ENCODE measurements at places on chromosomes 6 and 20.

DNA sequence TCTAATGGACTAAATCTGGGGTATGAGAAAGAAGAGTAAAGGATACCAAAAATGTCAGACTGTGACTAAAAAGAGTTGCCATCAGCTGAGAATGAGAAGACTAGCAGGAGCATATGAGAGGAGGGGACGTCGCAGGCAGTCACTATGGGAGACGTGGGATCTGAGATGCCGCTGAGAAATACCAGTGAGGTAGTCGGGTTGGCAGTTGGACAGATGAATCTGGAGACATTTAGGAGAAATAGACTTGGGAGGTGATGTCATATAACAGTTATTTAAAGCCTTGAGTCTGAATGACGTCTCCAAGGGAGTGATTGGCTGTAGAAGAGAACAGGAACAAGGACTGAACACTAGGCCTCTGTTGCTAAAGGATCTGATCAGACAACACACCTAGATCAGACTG, 51.5 kb upstream of the TRIM26 start:
- DNase-seq: no peak

- DNase-seq: no peak
Measured at GRCh38 chr20:51008718-51009117, 14.2 kb downstream of the KCNG1 start.

DNA sequence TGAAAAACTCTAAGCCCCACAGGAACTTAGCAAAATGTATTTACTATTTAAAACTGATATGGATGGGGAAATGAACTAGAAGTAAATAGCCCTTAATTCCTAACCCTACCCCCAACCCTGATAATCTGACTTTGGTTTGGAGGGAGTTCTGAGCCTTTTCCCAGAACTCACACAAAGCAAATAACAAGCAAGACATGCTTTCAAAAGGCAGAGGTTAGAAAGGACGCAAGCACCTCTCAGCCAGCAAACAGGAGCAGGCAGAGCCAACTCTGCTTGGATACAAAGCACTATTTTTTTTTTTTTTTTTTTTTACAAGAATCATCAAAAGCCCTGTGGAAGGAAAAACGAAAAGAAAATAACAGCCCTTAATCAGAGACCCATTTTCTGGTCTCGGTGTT, 58.7 kb downstream of the SLC22A23 start:
- no peak for DNase-seq

DNA sequence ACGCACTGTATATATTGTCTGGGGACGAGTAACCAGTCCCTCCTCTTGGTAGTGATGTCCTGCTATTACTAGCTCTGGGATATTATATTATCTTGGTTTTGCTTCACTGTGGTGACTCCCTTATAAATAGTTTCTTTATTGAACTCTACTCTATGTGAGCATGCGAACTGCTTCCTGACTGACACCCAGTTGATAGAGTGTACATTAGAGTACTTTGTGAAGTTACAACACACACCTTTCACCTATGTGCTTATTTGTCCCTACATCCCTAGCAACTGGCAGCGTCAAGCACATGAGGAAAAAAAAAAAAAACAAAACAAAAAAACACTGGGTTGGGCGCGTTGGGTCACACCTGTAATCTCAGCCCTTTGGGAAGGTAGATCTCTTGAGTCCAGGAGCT, 67.3 kb upstream of the TENT5A start:
- DNase-seq: no peak

DNA sequence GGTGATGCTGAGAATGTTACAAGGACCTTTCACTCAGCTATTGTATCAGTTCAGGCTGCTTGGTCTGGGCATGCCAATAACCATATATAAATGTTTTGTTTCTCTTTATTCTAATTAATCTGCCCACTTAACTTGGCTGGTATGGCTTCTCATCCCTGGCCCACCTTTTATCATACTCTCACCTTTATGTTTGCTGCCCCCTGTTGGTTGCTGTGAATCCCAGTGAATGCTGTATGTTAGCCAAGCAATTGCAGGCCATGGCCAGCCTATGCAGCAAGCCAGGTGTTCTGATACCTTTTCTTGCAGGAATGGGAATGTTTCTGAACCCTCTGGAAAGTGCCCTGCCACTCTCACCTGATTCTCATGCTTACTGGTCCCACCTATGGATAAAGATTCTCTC, 54.6 kb downstream of the PCSK2 start:
- no peak for DNase-seq

DNA sequence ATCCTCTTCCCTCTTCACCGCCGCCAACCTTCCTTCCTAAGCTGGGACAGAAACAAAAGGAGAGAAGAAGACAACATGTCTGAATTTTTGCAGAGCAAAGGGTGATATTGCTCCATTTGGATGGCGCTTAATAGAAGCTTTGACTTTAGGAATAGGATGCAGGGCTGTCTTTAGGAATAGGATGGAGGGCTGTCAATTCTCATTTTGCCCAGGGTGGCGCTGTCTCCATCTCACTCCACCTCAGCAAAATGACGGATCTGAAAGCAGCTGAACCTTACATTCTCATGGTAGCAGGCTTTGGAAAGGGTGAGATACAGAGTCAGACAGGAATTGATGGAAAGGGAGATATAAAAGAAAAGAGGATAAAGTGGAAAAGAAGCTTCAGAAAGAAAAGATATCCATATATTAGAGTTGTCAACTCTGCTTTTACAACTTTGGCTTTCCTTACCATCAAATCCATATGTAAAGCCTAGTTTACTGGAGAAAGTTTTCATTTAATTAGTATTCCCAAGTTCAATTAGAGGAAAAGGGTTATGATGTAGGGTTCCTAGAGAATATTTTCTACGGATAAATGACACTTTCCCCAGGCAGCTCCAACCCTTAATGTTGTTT, 2.4 kb downstream of the MTCL3 start:
- DNase-seq: peak; percentile 43
